ENCODE measurements at places on chromosomes 1 and 21.
A peak's percentile ranks its signal among the peaks of the same experiment; 100 is the strongest.

GRCh38 chr1:86069757-86070145, 86.8 kb downstream of the COL24A1 start:
- DNase-seq: no peak

- DNase-seq: no peak
Observed at GRCh38 chr1:156752843-156753482, 1.5 kb upstream of the HDGF start.

GRCh38 chr1:196678510-196678884, 26.7 kb downstream of the CFH start:
- DNase-seq: no peak

GRCh38 chr1:23291706-23292105, 52.4 kb downstream of the HNRNPR start:
- no peak for DNase-seq

GRCh38 chr1:20584890-20585289, 4.0 kb upstream of the CDA start:
- DNase-seq: no peak

DNA sequence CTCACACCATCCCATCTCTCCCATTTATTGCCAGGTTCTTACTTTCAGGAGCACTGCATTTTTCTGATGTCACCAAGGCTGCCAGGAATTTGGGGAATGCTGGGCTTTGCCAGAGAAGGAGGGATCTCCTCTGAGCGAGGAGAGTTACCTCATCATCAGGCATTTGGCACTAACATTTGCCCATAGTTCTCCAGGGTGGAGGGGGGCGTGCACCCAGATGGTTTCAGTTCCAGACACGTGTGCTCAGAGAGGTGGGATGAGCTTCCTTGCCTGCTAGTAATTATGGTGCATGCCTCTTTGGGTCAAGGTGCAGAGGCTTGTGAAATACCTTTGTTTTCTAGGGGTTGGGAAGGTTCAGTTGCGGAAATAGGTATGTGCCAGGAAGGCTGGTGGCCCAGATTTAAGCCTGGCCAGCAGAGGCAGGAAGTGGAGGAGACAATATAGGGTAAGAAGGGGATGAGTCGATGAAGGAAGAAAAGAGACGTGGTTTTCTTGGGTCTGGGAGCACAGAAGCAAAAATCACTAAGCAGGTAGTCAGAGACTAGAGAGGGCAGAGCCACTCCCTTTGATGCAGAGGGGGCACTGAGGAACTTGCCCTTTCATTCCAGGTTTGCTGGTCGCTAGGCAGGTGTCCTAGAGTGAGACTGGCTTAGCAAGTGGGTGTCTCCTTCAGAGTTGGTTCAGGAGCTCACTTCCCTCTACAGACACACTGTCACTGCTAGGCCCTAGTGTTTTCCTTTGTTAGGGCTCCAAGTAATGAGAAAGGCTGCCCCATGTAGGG, 7.2 kb downstream of the TUFT1 start:
- no peak for DNase-seq

GRCh38 chr1:100452641-100453040, 85.3 kb upstream of the GPR88 start:
- DNase-seq: no peak

- DNase-seq: no peak
Observed at GRCh38 chr1:69739251-69739605, 171.5 kb downstream of the LRRC7 start.

DNA sequence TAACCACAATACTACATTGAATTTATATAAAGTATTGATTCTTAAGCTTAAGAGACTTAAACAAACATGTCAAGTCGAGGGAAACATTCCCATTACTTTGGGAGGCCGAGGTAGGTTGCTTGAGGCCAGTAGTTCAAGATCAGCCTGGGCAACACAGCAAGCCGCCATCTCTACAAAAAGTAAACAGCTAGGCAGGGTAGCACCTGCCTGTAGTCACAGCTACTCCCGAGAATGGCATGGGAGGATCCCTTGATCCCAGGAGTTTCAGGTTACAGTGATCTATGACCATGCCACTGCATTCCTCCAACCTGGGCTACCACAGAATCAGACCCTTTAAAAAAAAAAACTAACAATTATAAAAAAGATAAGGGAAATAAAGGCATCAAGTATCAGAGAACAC, 50.4 kb downstream of the EIF4G3 start:
- DNase-seq: no peak

DNA sequence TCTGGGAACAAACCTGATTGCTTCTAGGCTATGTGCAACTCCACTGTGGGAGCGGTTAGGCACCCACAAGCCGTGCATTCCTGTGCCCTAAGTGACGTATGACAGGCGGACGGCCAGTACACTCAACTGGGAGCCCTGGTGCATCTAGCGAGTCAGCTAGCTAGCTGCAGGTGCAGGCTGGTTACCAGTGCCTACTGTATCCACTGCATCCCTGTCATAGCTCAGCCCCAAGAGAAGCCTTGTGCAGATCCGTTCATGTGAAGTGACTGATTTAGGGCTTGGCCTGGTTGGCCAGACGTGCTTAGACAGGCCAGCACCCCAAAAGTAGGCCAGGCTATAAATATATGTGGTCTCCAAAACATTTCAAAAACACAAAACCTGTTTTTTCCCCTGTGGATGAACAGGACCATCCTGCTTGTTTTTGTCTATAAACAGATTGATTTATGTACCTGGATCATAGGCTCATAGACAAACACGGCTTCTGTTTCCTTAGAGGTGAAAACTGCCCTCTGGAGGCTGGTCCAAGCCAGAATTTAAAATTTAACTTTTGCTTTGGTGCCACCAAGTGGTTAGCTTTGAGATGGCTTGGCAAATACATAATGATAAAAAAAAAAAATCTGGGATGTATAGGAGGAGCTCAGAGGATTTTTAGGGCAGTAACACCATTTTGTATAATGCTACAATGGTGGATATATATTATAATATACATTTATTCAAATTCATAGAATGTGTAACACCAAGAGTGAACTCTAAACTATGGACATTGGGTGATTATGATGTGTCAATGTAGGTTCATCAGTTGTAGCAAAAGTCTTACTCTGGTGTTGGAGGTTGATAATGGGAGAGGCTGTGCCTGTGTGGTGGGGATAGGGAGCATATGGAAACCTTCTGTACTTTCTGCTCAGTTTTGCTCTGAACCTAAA, 68.5 kb downstream of the GIPC2 start:
- DNase-seq: no peak

DNA sequence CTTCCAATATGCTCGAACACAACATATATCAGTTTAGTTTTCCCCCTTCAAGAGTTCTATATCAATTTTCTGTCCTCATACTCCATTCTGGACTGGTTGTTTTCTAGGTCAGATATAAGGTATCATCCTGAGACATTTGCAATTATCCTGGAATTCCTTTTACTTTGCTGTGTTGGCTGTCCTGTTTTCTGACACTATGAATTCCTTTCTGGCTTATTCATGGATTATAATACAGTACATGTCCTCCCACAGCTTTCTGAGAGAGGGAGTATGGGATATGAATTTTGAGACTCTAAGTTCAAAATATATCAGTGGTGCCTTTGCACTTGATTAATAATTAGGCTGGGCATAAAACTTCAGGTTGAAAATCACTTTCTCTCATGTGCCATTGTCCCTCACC, 11.9 kb downstream of the PHTF1 start:
- DNase-seq: no peak

DNA sequence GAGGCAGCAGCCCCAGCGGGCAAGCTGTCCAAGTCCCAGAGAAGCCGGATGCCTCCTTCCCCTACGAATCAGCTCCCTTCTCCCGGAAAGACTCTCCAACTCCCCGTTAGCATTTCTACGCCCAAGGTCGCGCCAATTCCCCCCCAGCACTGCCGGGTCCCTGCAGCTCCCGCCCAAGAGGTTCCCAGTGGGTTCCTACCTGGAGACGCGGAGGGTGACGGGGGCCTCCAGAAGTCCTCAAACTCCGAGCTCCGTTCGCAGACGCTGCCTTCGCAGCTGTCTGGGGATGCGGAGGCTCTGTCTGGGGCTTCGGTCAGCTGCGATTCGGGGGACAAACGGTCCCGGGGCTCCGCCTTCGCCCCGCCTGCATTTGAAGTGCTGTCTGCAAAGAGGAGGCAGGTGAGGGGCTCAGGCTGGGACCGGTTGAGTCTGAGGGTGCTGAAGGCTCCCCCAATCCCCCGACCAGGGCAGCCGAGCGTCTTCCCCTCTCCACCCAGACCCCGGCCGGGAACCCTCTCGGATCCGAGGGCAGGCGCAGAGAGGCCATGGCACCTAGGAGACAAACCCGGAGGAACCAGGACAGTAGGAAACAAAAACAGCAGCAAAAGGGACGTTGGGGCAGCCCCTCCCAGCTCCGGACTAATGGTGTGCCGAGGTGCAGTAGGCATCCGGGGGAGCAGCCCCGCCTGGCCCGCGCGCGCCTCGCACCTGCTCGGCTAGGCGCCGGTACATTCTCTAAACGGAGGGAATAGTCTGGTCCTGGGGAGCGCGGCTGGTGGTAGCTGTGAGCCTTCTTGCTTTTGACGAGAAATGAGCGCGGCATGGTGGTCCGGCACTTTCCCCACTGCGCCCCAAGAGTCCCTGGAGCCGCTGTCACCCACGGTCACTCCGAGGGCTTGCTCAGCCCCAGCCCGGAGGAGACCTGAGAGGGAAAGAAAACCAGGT, 3.8 kb downstream of the GFI1 start:
- DNase-seq: no peak

- no peak for DNase-seq
Observed at GRCh38 chr21:36693489-36694030, 5.4 kb upstream of the SIM2 start.

- no peak for DNase-seq
Observed at GRCh38 chr1:16072616-16073484, 601 bp downstream of the FAM131C start.

DNA sequence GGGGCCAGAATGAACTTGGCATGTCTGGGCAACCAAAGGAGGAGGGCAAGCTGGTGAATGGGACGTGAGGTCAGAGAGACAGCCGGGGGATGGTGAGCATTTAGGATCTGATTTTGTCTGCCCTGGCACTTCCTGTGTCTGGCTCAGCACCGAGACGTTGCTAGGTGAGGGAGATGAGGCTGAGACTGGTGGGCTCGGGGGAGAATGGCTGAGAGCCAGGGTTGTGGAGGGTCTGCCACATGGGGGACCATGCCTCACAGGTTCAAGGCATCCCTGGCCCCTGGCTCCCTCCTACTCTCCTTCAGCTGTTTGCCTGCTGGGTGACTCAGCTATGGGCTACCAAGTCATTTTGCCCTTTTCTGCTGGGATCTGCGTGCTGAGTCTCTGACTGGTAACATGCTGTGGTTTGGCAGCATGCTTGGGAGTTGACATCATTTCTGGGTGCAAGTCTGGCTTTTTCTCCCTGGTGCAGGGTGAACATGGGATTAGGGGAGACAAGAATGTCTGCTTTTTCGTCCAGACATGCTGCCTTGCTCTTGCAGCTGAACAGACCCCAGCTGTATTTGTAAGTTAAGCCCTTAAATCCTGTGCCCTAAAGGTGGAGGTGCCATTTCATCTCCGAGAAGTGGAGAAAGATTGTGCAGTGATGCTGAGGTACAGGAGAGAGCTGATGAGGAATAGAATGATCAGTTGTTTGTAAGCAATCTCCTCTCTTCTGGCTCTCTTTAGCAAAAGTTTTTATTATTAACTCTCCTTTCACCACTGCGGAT, 17.6 kb downstream of the GALNT2 start:
- DNase-seq: no peak

DNA sequence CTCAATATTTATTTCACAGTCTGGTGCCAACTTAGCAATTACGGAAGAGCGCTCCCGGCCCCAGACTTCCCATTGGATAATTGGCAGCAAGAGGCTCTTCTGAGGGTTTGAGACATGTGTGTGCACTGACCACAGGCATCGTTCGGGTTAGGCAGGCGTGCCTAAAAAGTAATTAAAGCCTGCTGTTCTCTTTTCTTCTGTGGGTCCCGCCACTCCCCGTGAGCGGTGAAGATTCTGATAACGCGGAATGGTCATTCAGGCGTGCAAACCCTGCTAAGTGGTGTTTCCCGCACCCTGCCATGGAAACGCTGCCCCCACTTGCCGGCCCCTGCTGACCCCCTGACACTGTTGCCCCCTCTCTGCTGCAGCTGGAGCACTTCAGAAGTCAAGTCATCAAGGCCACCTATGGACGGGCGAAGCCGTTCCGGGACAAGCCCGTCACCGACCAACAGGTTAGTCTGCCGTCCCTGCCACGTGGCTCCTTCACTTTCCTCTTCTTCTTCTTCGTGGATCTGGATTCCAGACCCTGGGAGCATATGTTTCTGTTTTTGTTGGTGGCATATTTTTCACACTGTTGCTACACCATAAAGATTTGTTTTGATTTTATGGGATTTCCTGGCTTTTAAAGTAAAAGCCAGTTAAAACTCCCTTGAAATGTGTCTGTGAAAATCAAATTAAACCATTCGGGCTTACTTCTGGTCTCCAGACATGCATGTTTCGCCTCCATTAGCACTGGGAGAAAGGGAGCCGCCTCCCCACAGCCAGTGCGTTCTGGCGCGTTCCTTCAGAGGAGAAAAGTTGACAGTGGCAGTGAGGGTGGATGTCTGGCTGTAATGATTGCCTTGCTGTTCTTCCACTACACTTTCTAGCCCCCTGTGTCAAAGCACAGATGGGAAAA, 79.9 kb downstream of the FHAD1 start:
- DNase-seq: no peak

- peak; percentile 0 for DNase-seq
Observed at GRCh38 chr1:101506541-101507164, 269.8 kb downstream of the S1PR1 start.

- DNase-seq: no peak
Observed at GRCh38 chr21:18153063-18153462, 91.6 kb upstream of the CHODL start.

DNA sequence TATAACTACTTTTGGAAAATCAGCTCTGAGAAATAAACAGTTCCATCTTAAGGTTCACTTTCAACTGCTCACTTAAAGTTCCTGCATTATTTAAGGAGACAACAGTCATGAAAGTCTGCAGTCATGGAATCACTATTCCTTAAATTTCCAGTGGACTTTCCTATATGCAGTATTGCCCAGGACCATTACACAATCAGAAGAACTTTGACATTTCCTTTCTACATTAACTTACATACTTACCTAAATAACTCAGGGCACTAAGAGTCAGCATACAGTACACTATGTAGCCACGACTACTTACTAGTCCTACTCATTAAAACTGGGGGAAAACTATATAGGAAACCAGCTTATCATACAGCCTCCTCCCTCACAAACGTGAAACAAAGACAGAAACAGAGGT, 220.1 kb downstream of the SLC45A1 start:
- no peak for DNase-seq

DNA sequence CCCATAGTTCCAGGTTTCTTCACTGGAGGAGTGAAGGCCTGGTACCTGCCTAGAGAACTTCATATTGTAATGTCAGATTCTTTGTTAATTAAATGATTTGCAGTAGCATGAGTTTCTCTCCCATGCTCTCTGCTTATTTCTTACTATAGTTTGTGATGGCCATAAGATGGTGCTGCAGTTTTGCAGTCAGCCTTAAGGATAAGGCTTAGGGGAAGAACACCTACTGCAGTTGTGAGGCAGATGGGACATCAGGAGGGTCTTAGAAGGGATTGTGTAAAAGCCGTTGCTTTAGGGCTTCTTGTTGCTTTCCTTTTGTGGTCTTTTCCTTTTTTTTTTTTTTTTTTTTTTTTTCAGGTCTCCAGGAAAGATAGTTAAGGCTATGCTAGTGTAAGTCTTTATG, 61.8 kb downstream of the MACF1 start:
- no peak for DNase-seq
